HS-5 (cell line): ENCODE measurements at places on chromosomes 2 and 18.
A peak's percentile ranks its signal among the peaks of the same experiment; 100 is the strongest.

GRCh38 chr2:94956797-94957391 lies 68.6 kb upstream of the MAL start:
- peak; percentile 2 for DNase-seq

DNA sequence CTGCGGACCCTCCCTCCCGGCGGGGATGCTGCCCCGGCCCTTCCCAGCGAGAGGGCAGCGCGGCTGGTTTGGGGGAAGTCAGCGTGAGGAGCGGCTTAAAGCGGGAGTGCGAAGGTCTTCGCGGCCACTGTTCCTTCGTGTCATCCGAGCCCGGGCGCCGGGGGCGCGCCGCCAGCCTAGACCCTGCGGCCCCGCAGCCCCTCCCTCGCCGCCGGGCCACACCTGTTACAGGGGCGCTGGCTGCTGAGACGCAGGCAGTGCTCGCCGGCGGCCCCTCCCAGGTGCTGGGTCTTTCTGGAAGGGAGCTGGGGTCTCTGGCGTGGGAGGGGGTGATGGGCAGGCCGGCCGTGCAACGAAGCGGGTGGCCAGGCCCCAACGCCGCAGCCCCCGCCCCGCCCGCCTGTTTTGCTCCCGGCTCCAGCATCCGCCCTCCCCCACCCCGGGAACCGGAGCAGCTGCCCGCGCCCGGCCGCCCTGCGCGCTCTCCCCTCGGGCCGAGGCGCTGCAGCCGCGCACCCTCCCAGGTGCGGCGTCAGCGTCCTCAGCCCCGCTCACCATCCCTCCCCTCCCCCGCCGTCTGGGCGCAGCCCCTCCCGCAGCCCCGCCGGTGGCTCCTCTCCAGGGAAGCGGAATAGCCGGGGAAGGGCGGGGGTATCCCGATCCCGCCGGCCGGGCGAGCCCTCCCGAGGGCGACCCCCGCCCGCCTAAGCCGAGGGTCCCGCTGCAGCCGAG lies 727 bp downstream of the KIF1A start:
- no peak for DNase-seq

GRCh38 chr2:156466739-156467405 lies 30.7 kb downstream of the GPD2 start:
- no peak for DNase-seq

DNA sequence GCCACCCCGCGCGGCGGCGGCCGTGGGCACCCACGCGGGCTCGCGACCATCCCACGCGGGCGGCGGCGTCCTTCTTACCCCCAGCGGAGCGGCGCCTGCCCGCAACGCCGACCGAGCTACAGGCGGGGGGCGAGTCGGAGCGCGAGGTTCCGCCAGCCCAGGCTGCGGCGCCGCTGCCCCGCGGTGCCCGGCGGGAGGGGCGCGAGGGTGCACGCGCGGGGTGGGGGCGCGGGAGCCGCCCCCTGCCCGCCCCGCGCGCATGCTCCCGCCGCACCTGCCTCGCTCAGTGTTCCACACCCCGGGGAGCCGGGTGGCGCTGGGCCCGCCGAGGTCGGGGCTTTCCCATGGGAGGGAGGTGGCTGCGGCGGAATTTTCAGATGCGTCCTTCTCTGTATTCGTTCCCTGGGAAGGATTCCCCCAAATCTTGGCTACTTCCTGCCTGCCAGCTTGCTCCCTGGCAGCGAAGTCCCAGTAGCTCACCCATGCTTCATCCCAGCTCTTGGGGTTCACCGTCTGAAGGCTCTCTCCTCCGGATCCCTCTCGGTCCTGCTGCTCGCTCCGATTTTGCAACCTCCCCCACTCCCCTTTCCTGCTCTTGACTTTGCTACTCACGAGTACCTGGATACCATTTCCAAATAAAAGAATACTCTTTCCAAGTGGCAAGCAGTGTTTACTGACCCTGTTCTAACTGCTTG lies at the start of gene L3MBTL4:
Gene L3MBTL4, minus strand, starts transcription at position 189 of the 695 bp plus-strand sequence. CDS start 103,286 bp downstream, outside the sequence.
- DNase-seq = no peak

DNA sequence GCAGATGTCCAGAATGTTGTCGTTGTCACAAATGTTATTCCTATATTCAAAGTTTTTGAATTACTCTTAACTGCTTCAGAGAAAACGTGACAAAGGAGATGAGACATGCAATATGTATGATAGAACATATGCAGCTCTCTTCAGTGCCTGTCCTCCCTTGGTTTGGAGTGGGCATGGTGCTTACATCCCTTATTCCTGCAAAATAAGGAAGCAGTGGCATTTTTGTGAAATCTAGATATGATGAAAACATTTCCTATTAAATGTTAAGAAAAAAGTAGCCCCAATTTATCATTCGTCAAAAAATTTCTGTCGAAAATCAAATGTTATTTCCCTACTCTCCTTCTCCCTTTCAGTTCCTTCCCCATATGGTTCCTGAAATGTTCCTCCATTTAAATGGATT lies 457.5 kb upstream of the FANCL start:
- DNase-seq = no peak

GRCh38 chr2:162646794-162647193 lies 191.8 kb downstream of the KCNH7 start:
- DNase-seq = no peak

DNA sequence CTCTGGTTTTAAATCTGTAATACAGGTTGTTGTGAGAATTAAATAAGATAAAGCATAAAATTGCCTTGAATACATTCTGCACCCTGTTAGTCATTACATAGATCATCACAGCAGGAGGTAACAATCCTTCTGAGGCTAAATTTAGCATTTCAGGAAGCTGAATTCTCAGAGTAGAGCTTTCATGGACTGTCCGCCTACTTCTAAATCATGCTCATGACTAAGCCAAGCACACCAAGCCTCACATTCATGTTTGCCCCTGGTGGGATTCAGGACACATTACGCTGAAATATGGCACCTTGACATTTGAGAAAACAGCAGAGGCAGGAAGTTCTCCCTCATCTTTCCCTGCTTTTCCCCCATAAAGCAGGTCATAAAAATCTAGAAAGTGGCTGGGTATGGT lies 16.6 kb upstream of the PIK3C3 start:
- peak; percentile 49 for DNase-seq

DNA sequence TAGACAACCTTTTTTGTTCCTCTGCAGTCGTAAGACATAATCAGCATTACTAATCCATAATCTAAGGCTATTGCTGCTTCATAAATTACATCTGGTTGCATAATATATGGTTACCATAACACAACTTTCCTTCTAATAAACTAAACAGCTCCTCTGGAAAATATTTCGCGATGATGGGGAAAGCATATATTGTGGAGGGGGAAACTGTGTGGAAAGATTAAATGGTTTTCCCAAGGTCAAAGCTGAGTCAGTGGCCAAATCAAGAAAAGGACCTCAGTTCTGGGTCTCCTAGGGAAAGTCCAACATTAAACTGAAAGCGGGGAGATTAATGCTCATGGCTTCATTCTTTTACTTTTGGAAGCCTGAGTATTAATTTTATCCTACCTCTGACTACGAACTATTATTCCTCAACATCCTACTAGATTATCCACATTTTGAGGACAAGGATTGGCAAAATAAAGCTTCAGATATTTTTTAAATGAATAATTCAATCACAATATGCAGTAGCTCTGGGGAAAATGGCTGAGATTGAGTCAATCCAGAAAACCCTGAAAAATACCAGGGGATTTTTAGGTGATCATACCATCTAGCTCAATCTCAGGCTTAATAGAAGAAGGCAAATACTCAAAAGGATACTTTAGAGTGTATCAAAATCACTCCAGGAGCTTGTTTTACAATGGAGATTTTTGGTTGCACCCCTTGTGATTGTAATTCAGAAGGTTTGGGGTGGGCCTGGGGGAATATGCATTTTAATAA lies 33.8 kb upstream of the STK17B start:
- DNase-seq = no peak

- no peak for DNase-seq
Measured at GRCh38 chr2:17864676-17865075, 13.8 kb upstream of the KCNS3 start.

GRCh38 chr2:73069041-73069854 lies 2.3 kb downstream of the SFXN5 start:
- DNase-seq = no peak

- peak; percentile 73 for DNase-seq
Measured at GRCh38 chr18:40371673-40372072, 1583.4 kb upstream of the PIK3C3 start.

DNA sequence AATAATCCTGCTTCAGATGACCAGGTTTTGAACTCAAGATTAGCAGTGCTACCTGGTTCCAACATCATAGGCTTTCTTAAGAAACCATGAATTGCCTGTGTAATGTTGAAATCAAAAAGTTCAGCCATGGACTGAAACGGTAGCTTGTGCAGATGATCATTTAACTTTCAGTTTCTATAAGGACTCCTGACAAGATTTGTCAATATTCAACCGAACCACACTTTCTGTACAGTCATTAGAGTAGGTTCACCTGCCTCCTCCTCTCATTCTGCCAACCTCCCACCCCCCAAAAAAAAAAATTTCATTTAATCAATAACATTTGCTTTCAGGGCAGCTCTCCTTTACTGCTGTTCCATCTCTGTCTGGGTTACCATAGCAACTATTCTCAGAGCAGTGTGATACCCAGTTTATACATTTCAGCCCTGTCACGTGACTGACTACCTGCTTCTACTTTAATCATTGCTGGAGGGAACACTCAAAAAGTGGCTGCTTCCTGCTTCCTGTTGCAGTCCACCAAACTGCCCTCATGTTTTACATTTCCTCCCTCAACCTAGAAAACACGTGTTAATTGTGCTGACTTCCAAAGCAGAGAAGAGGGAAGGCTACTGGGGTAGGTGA lies 275.5 kb downstream of the SS18 start:
- no peak for DNase-seq

GRCh38 chr2:26778507-26778906 lies 7.3 kb upstream of the CENPA start:
- DNase-seq = no peak

DNA sequence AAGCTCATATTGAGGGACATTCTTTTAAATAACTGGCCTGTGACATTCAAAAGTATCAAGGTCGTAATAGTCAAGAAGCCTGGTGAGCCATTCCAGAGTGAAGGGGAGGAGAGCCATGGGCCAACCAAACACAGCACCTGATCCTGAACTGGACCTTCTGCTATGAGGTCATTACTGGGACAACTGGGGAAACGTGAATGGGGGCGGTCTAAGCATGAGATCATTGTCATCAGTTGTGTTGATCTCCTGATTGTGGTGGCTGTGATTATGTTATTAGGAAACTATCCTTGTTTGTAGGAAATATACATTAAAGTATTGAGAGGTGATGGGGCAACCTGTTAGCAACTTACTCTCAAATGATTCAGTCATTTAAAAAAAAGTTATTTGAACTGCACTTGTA lies 79.3 kb downstream of the FBXO15 start:
- no peak for DNase-seq

DNA sequence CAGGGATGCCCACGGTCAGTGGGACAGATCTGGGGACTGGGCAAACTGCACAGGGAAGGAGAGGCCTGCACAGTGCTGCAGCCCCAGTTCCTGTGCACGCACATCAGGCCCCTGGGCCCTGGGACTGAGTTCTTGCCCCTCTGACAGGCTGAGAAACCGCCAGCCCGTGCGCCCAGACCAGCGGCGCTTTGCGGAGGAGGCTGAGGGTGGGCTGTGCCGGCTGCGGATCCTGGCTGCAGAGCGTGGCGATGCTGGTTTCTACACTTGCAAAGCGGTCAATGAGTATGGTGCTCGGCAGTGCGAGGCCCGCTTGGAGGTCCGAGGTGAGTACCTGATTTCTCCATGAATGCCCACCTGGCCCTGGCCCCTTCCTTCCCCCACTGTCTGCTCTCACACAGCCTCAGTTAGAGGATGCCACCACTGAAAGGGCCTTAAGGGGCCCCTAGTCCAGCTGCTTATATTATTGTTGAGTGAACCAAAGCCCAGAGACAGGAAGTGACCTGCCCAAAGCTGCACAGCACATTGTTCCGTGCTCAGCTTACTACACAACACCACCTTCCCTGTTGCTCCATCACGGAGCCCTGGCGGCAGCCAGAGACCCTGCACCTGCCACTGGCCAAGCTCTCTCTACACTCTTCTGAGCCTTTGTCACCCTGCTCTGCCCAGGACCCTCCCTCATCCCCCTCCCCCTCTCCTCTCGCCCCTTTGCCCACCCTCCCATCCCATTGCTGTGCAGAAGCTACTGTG lies 29.8 kb downstream of the SPEG start:
- no peak for DNase-seq

DNA sequence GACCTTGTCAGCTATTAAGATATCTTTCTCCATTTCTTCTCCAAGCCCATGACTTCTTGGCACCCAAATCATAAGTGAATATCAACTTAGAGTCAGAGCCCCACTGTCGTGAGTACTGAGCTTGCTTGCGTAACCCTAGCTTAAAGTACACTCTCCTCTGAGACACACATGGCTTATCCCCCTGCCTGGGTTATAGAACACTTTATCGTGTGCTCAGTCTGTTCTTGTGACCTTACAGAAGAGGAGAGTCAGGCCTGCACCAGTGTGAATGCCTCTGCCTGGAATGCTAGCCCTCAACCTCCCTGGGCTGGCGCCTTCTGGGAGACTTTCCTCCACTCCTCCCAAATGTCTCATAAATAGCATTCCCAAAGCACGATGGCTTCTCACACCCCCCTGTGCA lies 79.3 kb downstream of the CEP192 start:
- DNase-seq = no peak

GRCh38 chr18:35972197-35973000 lies at the start of gene RMP24:
TSS of gene RMP24 (plus strand) at chr18:35972679.
- peak; percentile 71 for DNase-seq

GRCh38 chr2:199315299-199316179 lies 142.2 kb downstream of the SATB2 start:
- peak; percentile 39 for DNase-seq
